Activated effector memory CD4-positive, alpha-beta T cell treated with Interleukin-2 at 50 U/mL for 16 hours (primary cell): ENCODE measurements at places on chromosomes 2 and 18.

DNA sequence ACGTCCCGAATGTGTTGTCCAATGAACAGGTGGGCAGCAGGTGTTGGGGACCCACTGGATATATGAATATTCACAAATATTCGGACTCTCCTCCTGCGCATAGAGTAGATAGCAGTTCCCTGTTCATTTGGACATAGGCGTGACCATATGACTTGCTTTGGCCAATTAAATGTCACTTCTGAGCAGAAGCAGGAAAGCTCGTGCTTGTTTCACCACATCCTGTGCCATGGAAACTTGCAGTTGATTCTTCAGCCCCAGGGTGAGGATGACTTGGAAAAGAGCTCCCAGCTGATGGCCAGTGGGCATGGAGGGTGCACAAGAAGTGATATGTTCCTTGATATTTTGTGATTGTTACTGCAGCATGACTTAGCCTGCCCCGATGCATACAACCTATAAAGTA lies 52.6 kb downstream of the PTPRM start:
- DNase-seq = no peak

GRCh38 chr2:127067620-127068350 lies 39.2 kb downstream of the BIN1 start:
- peak; percentile 58 for DNase-seq

- no peak for DNase-seq
Observed at GRCh38 chr2:26355038-26355995, 8.7 kb upstream of the ADGRF3 start.

- no peak for DNase-seq
Observed at GRCh38 chr2:240320204-240320993, 115.1 kb upstream of the GPC1 start.

DNA sequence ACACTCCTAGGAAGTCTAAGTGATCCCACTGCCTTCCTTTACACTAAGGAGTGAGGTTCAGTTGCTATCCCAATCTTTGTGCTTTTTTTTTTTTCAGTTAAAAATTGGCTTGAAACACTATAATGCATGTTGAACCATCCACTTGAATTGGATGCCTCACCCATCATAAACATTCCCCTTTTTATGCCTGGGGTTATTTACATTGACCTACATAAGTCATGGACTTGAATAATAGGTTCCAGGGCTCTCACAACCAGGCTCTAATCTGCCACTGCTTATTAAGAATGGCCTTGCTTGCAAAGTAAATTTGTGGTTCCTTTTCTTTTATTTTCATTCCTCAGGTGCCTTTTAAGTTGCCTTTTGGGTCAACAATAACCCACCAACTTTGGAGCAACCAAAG lies 236.1 kb upstream of the MEIS1 start:
- no peak for DNase-seq

DNA sequence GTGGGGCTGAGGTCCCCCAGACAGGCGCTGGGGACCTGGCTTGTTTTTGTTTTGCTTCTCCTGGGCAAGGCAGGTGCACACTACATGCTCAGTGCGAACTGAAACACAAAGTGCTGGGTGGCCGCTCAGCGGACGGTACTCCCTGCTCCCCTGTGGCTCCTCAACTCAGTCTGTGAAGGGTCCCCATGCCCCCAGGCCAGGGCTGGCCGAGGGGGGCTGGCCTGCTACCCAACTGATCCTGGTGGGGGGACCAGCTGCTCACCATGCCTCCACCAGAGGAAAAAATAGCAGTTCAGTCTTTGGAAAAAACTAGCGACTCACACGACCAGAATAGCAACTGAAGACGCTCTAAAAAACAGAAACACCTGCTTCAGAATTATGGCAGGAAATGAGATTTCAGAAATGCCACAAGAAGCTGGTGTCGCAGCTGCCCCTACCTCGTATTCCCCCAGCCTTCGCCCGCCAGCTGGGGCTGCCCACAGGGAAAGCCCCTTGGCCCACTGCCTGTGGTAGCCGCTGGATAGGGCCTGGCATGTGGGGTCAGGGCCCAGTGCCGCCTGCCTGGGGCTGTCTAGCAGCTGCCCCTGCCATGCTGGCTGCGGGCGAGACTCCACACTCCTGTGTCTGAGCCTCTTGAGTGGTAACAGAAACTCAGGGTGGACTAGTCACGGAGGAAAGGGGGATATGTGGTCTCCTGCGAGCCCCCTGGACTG lies 43.7 kb downstream of the MEX3C start:
- DNase-seq = peak; percentile 32

DNA sequence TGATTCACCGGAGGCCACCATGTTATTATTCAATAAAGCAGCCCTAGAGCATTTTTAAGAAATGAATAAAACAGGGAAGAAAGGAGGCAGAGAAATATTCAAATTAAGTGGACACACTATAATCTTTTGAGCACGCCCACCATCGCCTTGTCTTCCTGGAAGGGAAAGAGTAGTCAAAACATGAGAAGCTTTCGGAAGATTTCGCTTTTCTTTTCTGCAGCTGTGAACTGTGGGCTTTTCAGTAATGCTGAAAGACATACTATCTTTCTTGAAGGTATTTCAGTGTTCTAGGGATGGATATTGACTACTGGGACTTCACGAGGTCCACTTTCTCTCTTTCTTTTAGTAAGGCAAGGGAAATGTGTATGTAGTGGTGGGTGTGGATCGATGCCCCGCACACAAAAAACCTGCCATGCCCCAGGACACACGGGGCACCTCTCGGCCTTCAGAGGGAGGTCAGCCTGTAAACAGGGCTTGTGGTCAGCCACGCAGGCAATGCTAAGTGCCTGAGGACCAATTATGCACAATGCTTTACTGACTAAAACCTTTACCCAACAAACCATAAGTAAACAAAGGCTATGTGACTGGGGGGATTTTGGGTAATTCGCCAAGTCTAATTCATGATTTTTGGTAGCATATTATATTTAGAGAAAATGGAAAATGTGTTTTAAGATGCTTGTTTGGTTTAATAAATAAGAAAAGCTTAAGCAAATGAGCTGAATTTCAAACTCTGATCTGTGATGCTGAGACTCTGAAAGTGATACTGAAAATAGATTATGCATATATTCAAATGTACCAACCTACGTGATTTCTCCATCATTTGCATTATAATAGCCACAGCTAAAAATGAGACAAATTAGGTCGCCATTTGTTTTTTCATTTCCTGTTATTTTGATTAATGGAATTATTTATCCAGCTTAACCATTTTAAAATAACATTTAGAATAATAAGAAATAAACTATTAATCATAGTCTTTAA lies 130.5 kb downstream of the ZNF516 start:
- no peak for DNase-seq

GRCh38 chr2:109218087-109218791 lies 89.2 kb downstream of the SH3RF3 start:
- no peak for DNase-seq

DNA sequence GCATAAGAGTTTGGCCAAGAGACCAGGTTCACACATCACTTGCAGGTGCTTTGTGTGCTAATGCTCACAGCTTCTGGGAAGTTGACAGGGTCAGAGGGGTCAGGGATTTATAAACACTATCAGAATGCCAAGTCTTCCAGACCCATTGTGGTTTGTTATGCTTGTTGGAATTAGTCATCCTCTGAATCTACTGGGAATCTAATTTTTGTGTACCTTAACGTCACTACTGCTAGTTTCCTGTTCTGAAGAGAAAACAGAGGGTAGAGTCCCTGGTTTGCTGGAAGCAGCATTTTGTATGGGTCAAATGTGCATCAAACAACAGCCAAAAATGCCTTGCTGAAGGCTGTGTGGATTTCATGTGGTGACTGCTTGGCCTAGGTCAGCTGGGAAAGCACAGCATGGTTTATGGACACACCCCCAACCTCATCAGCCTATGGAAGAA lies 33.3 kb downstream of the ANTXR1 start:
- no peak for DNase-seq

DNA sequence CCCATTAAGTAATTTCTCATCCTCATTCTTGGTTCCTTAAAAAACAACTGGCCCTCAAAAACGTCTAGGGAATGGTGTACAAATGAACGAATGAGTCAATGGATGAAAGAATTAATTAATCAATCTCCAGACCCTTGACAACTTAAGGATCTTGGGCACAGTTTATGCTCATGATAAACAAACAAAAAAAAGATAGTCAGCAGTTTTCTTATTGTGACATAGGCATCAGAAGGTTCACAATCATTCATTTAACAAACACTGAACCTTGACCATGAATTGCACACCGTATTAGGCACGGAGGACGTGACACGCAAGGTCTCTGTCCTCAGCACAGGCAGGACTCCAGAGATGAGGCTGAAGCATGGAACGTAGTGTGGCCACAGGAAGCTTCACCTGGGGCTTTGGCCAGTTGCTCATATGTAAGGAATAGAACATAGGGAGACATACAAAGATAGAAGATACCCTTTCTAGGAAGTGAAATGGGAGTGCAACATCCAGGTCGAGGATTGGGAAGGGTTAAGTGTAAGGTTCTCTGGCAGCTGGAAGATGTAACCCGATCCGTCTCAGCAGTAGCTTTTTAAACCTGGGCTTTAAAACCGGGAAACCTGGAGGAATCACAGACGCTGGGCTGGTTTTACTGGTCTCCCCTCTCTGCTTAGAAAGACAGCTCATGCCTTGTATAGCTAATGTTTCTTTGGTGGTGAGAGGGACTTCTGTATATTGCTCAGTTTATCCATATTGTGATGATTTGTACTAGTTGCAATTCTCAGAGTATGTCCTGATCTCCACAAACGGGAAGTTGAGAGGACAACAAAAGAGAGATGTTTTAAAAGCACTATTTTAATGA lies 8.9 kb upstream of the LTBP1 start:
- DNase-seq = no peak
